ENCODE measurements at places on chromosomes 12 and 14.

- no peak for DNase-seq
These were observed 104.7 kb downstream of the PAH start for GRCh38 chr12:102812344-102812743.

- peak; percentile 43 for DNase-seq
These were observed 515.7 kb upstream of the ATXN7L3B start for GRCh38 chr12:74021937-74022336.

- peak; percentile 41 for DNase-seq
These were observed 55.7 kb downstream of the LIN52 start for GRCh38 chr14:74140374-74140850.

- no peak for DNase-seq
These were observed 55.3 kb downstream of the FIGNL2 start for GRCh38 chr12:51793201-51793600.

DNA sequence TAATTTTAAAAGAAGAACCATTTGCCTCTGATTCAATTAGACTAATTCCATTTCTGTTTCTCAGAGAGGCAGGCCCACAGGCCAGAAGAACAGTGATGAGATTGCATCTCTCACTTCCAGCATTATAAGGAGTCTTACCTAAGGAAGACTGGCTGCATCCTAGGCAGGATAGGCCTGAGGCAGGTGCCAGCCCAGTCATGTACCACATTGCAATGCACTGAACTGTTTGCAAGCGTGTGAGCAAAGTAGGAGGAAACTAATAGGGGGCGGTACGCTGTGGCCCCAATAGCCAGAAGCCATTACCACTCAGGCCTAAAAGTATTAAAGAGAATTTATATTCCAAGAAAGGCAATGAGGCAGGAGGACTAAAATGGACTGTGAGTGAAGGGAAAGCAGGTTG lies 12.1 kb upstream of the CNIH1 start:
- DNase-seq = no peak

GRCh38 chr12:53325511-53326061 lies 4.2 kb upstream of the AAAS start:
- DNase-seq = no peak

DNA sequence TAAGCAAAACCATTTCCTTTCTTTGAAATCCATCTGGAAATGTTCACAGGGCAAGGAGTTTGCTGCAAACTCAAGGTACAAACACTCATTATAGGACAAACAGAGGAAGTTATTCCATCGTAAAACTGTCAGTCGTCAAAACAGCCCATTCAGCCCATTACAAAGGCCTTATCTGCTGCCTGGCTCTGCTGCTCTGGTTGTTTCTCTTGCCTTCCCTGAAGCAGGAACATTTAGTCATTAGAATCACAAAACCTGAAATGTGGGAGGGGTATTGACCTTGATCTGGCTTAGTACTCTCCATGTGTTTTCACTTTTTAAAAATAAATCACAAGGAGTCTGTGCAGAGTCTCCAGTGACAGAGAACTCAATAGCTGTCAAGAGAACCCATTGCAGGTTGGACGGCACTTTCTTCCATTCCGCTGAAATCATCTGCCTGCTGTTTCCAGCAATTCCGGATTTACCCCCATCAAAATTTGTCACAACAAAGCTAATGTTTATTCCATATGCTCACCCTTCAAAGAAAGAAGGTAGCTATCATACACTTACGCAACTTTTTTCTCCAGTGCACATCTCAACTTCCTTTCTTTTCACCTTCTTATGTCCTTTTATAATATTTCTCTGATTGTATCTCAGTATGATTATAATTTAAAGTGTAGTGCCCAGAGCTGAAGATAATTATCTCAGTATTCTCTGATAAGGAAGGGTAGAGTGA lies 24.6 kb upstream of the ITPR2 start:
- DNase-seq = no peak

DNA sequence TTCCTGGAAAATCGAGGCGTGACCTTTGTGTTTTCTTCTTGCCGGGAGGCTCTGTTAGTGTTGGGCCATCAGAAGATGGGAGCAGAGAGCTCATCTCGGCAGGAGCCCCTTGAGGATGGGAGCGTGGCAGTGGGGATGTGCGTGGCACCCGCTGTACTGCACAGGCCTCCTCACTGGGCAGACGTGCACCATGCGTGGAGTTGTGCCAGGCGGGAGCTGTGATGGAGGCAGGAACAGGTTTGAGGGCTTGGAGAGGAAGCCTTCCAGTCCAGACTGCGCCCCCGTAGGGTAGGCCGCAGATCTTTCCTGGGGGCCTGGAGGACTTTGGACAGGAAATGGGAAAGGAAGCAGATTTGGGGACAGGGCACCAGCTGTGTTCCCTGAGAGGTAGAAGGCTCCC lies 197.5 kb downstream of the TSPAN9 start:
- DNase-seq = no peak

DNA sequence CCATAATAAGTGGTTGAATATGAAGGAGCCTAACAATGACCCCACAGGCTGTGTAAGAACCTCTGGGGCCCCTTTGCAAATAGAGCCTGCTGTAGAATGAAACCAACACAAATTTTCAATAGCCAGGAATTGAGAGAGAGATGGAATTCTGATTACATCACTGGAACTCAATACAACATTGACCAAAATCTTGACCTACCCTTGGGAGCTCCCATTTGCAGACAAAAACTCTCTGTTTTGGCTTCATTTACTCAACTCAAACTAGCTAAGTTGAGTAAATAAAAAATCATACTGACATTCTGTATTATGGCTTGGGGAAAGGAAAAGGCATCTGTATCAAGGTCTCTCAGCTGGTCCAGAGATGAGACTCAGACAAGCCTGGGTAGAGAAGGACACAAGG lies 91.0 kb downstream of the TBX3 start:
- DNase-seq = no peak

DNA sequence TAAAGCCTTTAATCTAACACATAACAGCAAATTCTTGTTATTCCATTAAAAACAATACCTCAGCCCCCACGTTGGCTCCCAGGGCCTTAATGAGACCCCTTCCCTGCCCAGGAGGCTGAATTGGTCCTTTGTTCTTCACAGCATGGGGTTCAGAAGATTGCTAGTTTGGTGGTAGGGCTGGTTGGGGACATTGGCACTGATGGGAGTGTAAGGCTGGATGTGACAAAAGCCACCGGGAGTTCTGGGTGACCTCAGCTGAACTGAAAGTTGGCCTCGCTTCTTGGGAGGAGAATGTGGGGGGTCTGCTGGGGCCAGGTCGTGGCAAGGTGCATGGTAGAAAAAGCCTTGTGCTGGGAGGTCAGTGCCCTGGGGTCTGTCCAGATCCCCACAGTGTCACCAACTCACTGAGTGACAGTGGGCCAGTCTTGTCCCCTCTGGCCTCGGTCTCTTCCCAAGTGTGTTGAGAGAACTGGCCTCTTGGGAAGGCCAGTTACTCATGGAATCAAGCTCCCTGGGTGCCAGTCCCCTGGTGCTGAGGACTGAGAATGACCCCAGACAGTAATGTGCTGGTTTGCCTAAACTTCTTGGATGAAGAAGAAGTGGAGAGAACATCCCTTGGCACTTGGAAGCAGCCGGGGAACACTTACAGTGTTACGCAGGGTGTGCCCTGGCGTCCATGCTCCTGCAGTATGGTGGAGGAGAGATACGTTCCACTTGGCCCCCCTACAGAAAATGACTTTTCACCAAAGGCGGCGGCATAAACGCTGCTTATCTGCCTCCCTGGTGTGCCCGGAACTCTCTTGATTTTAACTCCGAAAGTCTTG lies 283.7 kb upstream of the RTL1 start:
- DNase-seq = no peak

GRCh38 chr12:107590814-107591375 lies 94.7 kb upstream of the PWP1 start:
- no peak for DNase-seq

DNA sequence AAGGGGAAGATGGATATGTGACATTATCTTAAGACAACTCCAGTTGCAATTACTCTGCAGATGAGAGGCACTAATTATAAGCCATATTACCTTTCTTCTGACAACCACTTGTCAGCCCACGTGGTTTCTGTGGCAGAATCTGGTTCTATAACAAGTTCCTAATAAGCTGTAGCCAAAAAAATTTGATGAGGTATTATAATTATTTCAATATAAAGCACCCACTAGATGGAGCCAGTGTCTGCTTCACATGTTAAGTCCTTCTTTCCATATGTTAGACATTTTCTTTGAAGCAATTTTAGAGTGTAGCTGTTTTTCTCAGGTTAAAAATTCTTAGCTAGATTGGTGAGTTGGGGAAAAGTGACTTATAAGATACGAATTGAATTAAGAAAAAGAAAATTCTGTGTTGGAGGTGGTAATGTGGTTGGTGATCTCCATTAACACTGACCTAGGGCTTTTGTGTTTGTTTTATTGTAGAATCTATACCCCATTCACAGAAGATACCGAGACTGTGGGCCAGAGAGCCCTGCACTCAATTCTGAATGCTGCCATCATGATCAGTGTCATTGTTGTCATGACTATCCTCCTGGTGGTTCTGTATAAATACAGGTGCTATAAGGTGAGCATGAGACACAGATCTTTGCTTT lies 36.9 kb downstream of the PSEN1 start:
- DNase-seq = no peak

GRCh38 chr12:6943722-6944380 lies at the start of the genes C12orf57 and RNU7-1:
TSS of gene C12orf57 (plus strand) at chr12:6944022. CDS start at chr12:6944122, 100 bp downstream.
TSS of gene RNU7-1 (plus strand) at chr12:6943816.
- peak; percentile 73 for DNase-seq

DNA sequence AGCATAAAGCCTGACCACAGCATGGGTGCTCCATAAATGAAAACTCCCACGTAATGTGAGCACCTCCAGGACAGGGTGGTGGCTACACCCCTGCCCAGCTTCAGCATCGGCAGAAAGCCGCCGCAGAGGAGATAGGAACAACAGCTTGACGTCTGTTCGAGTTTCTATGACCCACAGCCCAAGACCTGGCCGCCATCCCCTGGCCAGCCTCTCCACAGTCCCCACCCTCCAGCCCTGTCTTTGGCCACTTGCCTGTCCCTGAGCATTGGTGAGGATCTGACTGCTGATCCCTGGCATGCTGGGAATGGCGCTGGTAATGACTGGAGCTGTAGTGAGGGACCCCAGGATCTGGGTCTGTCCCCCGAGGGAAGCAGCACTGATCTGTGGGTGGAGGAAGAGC lies 21.3 kb downstream of the POU6F1 start:
- no peak for DNase-seq

- DNase-seq = no peak
These were observed 1.2 kb upstream of the HECTD1 start for GRCh38 chr14:31208546-31209424.

DNA sequence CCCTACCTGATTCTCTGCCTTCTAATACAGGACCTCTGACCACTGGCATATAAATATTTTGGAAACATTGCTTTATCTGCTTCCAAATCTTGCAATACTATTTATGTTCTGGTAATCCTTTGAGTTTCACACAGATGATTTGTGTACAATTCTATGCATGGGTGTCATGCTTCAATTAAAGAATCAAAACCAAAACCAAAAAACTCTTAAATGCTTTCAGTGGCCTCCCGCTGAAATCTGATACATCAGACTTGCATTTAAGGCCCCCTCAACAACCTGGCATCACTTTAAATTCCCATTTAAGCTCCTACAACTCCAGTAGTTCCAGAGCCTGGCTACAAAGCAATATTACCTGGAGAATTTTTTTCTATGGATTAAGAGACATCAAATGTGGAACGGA lies 221.7 kb upstream of the NAV3 start:
- no peak for DNase-seq

DNA sequence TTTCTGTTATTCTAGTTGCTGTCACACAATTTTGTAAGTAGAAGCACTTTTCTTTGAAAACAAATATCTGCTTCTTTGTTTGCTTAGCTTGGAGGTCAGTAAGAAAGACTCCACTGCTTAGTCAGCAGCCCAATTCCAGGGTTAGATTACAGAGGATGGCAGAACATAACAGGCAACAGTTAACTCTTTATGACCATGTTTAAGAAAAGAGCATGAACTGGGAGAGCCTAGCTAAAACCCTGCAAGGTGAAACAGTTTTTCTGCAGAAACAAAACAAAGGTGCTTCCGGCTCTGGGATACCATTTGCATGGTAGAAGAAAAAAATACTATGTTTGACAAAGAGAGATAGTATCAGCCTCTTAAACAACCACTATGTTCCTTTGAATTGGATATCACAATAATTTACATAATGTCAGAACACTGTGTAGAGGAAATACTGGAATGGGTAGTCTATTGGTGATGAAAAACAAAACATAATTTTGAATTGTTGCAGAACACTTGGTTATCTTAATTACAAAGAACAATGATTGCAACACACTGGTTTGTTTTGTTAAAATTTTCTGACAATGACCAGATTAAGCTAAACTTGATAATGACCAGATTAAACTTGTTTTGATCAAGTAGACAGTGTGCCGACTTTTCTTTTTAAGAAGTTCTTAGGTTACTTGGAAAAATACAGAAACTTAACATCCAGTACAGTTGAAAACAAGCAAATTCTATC lies 22.4 kb upstream of the PPM1H start:
- DNase-seq = no peak

DNA sequence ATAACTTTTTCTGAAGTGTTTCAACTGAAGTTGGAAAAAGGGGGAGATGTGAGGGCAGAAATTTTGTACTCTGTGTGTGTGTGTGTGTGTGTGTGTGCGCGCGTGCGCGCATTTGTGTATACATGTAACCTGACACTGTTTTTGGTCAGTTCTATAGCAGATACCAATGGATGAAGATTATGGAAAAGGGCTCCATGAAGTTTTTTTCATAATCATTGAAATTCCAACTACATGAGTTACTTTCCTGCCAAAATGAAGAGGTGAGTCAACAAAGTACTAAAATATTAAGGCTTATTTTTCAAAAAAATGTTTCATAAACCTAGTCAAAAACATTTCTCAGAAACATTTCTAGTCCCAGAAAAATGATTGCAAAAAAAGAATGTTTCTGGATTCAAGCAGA lies 25.7 kb upstream of the CERS5 start:
- no peak for DNase-seq

- no peak for DNase-seq
These were observed 105.2 kb downstream of the MED13L start for GRCh38 chr12:116172224-116172849.

DNA sequence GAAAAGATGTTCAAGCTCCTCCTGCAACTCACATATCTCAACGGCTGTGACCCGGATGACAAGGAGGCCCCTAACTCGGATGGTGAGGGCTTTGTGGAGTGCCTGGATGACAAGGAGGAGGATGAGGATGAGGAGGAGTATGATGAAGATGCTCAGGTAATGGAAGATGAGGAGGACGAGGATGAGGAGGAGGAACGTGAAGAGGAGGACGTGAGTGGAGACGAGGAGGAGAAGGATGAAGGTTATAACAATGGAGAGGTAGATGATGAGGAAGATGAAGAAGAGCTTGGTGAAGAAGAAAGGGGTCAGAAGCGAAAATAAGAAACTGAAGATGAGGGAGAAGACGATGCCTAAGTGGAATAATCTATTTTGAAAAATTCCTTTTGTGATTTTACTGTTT lies 702 bp downstream of the ANP32D start:
- DNase-seq = no peak

GRCh38 chr12:111022386-111022785 lies 102.0 kb upstream of the MYL2 start:
- no peak for DNase-seq

GRCh38 chr14:98647754-98648153 lies 624.2 kb downstream of the BCL11B start:
- DNase-seq = no peak

DNA sequence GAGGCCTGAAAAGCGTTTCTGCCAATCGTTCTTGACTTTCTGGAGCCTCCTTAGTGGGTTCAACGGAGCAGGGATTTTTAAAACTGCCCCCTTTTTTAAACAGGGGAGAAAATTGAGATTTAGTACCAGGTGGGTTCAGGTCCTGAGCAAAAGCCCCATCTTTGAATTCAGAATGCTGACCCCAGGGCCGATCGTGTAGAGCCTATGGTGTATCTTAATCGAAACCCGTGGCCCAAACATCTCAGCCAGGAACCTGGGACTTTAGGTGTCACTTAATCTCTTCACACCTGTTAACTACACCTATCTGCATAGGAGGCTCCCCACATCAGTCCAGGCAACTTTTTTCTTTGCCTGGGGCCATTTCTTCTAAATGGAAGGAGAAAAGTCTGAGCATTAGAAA lies 6.4 kb upstream of the TBX5 start:
- no peak for DNase-seq

All from liver (tissue), 10 donors.